Epithelial cell of prostate (primary cell): ENCODE measurements at places on chromosomes 5 and 9.
A peak's percentile ranks its signal among the peaks of the same experiment; 100 is the strongest.

DNA sequence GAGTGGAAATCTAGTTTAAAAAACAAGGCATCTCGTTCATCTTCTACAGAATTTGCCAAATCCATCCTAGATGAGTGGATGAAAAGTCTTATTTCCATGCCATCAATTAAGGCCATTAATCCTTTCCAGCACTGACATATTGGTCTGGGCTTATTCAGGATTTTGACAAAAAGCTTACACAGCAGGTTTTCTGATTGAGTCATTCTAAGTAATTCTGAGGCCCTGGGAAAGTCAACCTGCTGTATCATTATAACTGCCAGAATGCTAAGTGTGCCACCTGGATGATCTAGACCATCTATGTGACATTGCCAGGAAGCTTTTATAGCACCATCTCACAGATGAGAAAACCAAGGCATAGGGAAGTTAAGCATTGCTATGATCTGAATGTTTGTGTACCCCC lies 132.1 kb upstream of the MAP3K1 start:
- no peak for DNase-seq

- DNase-seq: peak; percentile 74
These were observed 59.9 kb downstream of the ZFAND5 start for GRCh38 chr9:72305102-72305546.

- no peak for DNase-seq
These were observed 72.2 kb downstream of the EBF1 start for GRCh38 chr5:159027504-159027903.

DNA sequence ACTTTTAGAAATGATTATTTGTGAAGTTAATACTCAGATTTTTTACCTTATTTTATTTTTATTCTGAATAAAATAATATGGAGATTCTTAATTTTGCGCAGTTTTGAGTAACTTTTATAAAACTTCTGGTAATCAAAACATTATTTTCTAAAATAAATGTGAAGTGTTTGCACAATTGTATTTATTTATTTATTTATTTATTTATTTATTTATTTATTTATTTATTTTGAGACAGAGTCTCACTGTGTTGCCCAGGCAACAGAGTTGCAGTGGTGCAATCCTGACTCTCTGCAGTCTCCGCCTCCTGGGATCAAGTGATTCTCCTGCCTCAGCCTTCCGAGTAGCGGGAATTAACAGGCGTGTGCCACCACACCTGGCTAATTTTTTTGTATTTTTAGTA lies 73.5 kb downstream of the RPS6 start:
- DNase-seq: no peak

- DNase-seq: no peak
These were observed 66.2 kb upstream of the ZNF462 start for GRCh38 chr9:106796771-106797170.

DNA sequence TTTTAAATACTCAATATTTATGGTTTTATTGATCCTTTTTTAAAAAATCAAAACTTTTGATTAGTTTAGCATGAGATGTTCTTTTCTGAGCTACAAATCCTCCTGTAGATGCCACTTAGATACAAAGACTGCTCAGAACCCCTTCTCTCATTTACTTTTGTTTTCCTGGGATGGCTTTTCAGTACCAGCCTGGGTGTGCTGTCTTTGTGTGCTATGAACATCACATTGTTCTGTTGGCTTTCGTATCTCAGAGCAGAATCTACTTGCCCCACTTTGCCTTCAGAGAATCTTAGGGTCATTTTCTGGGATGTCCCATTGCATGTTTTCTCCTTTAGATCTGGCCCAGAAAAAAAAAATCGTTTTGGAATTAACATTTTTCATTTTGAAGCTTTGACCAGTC lies 85.9 kb downstream of the RASGRF2 start:
- DNase-seq: no peak

DNA sequence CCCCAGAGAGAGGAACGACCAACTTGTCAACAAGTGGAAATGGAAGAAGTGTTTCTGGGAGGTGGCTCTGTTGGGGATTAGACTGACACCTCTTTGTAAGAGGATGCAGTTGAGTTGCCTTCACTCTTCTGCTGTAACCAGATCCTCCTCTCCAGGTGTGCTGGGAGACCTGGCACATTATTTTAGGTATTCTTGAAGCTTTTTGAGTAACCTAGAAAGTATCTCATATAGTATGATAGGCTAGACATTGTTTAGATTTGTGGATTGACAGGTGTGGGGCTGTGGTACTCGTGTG lies 21.6 kb downstream of the SNX30 start:
- no peak for DNase-seq

GRCh38 chr9:124423155-124423554 lies 7.9 kb upstream of the PSMB7 start:
- no peak for DNase-seq

GRCh38 chr9:37954581-37954981 lies 50.7 kb upstream of the SLC25A51 start:
- DNase-seq: no peak

GRCh38 chr5:124706729-124707361 lies 39.6 kb downstream of the ZNF608 start:
- no peak for DNase-seq

DNA sequence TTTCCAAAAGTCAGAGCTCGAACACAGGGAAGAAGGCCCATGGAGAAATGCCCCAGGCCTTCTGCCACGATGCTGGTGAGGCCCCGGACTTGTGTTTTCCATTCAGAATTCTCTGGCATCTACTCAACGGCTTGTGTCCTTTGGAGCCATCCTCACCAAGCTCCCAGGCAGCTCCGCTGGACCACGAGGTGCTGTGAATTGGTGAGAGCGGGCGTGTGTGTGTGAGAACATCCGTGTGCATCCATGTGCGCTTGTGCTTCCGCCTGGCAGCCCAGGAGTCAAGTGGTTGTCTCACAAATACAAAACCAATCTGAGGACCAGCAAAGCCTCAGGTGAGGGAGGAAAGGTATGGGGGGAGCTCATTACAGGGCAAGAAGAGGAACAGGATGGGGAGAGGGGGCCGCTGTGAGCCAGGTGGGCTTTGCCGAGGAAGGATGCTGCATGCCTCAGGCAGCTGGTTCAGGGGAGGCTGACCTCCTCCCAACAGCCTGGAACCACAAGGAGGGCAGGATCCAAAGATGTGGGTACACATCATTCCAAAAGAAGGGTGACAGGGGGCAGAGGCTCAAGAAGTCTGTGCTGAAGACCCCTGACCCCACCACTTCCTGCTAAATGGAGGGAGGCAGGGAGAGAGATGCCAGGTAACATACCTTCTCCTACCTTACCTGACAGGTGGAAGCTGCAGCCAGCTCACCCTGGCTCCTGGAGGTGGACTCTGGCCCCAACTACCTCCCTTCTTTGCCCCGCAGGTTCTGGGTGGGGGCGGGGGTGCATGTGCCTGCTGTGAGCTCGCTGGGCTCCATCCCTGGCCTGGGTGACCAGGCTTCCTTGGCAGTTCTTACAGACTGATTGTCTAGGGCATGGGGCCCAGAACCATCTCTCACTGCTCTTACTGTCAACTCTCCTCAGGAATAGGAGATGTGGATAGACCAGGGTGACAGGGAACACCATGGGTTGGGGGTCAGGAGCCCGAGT lies 196.3 kb downstream of the PAX5 start:
- no peak for DNase-seq
